ENCODE measurements at places on chromosomes 7 and 10.

DNA sequence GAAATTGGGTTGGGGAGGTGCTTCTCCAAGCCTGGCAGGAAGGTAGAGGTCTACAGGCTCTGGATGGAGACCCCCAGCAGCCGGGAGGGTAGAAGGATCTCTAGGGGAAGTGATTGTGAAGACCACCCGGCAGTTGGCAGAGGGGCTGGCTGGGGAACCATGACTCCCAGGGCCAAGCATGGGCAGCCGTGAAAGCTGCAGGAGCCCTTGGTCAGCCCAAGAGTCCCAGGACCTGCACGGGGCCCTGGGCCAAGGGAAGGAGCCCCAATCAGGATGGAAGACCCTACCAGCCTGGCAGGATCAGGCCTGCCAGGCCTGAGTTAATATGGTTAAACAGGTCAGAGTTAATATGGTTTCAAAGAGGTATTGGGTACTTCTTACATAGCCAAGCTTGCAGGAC lies 126.3 kb upstream of the NANOS1 start:
- DNase-seq, result no peak

- no peak for DNase-seq
Measured at GRCh38 chr7:87435546-87435945, 39.9 kb downstream of the ABCB4 start.

- no peak for DNase-seq
Measured at GRCh38 chr10:86254081-86254480, 112.5 kb downstream of the GRID1 start.

- DNase-seq, result no peak
Measured at GRCh38 chr10:3813986-3814837, 29.2 kb upstream of the KLF6 start.

DNA sequence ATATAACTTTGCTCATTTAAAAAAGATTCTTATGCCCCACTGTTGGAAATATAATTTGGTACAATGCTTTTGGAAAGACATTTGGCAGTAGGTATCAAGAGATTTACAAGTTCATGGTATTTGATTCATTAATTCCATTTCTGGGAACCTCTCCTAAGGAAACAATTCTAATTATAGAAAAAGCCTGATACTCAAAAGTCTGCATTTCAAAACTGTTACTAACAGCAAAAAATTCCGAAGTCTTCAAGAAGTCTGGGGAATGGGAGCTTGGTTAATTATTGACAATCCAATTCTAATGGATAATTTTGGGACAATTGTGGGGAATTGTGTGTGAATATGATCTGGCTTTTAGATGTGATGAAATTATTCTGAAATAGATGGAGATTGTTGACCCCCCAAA lies 59.6 kb downstream of the HDAC9 start:
- no peak for DNase-seq

DNA sequence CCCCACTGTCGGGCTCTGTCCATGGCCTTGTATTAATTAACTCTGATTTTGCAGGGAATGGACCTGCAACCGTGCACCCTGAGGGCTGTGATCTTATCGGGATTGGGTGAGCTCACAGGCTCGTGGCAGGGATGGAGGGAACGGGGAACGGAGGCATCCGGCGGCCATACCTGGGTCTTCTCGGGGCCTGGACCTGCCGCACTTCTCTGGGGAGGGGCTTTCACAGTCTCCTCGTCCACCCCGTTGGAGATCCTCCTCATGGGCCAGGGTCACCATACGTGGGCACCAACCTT lies 57.5 kb upstream of the SHH start:
- DNase-seq, result no peak

DNA sequence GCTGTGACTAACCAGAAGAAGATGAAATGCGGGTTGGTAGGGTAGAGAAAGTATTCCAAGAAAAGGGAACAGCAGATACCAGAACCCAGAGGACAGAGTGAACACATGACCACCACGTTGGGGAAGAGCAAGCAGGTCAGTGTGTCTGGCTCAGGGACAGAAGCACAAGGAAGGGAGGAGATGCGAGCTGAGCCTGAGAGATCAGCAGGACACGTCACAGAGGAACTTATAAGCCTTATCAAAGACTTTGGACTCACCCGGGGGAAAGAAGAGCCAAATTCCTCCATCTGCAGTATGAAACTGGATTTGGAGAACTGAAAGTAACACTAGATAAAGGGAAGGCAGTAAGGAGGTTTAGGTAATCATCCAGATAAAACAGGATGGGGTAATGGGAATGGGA lies 232.1 kb upstream of the NPVF start:
- DNase-seq, result no peak

DNA sequence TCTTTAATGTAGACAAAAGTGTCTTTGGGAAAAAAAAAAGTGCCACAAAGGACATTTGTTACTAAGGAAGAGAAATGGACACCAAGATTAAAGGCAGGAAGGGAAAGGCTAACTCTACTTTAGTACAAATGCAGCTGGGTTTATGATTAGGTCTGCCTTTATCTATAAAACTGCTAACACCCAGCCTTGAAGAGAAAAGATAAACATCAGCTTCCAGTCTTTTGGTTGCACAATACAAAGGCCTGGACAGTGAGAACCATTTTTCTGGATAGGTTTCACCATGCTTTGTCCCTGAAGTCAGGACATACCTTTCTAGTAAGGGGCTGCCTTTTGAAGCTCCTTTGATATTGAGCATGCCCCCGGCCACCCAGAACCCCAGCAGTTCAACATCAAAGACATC lies 45.1 kb downstream of the ZNF248 start:
- no peak for DNase-seq

DNA sequence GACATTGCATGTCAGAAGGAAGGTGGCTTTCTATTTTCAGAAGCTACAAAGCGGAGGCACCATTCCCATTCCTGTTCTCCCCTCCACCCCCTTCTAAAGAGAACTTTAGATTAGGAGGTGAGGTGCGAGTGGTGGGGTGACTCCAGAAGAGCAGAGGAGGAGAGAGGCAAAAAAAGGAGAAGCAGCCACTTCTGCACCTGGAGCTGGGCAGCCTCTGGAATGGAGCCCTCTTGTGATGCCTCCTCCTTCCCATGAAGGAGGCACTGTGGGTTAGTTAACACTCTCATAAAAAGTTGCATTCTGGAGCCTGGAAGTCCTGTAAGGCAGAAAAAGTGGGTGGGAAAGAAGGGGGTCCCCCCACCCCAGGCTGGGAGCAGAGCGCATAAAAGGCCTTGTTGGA lies 4.8 kb downstream of the PTF1A start:
- DNase-seq, result peak; percentile 40

DNA sequence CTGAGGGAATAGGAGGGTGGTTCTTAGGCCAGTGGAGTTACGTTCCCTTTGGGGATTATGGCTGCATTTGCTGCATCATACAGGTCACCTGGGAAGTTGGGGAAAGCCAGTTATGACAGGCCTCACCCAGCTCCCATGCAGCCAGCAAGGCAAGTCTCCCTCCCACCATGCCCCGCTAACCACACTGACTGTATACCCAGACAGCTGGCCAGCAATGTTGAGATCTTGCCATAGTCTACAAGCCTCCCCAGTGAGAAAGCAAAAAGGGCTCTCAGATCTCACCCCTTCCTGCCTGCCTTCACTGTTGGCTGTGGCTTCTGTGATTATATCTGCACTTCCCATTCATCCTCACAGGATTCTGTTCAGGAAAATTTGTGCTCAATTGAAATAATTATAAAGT lies 133.3 kb upstream of the HGF start:
- no peak for DNase-seq

DNA sequence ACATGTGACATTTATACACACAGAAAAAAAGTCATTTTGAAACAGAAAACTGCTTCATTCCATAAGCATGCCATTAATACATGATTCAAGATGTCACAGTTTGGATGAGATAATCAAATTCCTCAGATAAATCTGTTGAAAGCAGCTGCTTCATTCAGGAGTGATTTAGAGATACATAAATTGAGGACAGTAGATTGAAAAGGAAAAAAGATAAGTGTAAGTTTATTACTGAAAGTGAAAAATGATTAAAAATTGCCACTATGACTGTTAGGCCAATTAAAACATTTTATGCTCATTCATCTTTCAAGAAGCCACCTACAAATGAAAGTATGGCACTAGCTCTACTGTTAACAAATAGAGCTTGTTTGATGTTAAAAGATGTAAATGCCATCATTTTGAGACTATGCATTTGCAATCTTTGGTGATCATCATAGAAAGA lies 136.9 kb upstream of the CDK6 start:
- no peak for DNase-seq

DNA sequence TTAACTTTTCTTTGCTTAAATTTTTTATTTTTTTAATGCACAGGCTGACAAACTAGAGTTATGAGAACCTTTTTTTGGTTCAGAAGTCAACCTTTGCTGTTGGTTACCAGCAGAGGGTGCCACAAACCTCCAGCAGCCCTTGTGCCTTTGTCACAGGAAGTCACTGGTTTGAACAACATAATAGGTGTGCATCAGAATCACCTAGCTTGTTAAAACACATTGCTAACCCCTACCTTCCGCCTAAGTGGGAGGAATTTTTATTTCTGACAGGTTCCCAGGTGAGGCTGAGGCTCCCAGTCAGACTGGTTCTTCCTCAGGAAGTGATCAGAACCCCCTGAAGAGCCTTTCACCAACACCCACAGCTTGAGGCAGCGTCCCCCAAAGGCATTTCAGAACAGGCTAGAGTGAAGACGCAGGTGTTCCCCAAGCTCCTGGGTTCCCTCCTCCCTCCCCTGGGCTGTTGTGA lies 22.6 kb upstream of the VDAC2 start:
- DNase-seq, result no peak

- no peak for DNase-seq
Measured at GRCh38 chr10:101575580-101576210, 12.4 kb downstream of the POLL start.

GRCh38 chr7:5211730-5212482 lies 21.9 kb downstream of the WIPI2 start:
- no peak for DNase-seq

DNA sequence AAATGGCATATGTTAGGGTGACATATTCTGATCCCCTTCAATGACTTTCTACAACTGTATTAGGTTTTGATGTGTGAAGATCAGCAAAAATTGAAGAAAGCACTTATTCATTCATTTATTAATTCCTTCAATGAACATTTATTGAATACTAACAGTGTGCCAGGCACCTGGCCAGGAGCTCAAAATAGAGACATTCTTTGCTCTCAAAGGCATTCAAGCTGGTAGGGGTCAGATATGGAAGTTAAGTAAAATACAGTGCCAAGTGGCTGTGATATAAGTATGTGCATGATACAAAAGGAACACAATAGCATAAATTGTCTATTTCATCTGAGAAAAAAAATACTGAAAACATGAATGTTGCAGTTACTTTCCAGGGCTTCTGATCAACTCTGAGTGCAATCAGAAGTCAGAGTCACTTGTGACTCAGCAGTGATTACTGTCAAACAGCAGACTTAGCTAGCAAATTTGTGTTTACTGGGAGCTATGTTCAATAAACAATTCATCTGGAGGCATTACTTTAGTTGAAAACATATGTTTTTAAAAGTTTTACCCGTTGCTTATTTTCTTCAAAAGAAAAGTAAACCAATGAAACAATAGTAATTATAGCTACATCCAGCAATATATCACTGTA lies 60.4 kb upstream of the CACNB2 start:
- no peak for DNase-seq

DNA sequence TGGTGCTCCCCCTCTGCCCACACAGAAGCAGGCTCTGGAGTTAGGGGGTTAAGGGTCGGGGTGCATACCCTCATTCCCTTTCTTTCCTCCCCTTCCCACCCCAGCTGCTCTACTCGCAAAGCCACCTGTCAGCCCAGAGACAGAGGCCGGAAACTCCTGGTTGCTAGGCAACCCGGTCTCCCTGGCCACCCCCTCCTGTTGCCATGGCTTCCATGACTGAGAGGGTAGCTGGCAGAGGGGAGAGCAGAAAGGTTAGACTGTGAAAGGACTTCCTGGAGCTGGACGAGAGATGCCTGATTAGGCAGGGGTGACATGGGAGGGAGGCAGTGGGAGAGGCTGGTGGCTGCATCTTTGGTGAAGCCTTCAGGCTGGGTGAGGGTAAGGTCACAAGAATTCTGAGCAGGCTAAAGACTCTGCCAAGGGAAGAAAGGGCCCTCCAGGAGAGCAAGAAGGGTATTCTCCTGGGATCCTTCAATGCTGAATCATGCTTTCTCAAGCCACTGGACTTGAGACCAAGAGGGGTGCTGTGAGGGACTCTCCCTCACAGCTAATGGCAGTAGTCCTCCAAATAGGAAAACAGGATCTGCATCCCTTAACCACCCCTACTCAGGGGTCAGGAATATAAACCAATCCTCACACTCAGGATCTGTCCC lies 5.4 kb downstream of the PSD start:
- peak; percentile 27 for DNase-seq

- no peak for DNase-seq
Measured at GRCh38 chr7:69953136-69954067, 355.1 kb downstream of the AUTS2 start.

DNA sequence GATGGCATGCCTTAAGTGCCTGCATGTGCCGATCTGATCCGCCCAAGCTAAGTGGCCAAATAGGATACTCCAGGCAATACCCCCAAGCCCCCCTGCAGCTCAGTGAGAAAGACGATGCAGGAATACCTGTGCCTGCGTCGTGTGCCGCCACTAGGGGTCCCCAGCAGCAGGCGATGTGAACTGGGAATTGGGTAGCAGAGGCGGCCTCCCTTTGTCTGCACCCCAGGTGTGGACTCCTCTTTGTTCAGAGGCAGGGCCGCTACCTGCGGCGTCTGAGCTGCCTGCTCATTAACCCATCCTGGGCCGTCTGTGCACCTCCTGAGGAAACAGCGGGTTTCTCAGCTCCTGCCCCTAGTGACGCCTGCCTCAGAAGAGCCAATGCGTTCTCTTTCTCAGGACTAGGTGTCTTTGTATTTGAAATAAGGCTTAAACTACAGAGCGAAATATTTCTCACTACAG lies 4.8 kb upstream of the CHN2 start:
- peak; percentile 87 for DNase-seq

DNA sequence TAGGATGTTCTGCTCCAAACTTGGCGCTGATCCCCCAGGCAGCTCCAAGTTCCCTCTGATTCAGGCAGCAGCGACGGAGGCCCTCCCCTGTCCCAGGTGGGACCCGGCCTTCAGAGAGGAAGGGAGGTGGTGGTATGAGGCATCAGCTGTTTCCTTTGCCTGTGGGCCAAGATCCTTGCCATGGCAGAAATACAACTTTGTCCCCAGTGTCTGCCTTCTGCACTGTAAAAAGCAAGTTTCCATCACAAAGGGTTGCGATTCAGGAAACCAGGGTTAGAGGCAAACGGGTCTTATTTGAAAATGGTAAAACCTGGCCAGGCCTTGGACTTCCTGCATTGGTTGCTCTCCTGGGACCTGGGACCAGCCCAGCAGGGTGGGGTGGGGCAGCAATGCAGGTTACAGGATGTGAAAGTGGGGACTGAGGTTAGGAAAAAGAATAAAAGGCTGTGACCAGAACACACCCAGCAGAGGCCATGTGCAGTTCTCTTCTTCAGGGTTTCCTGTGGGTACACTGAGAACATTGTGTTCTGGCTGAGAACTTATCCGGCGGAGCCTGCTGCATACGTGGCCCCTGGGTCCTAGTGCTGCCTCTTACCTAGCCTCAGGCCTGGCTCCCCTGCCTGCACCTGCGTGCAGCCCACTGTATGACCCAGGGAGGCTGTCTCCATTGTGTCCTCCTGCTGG lies 25.1 kb upstream of the DDIT4 start:
- no peak for DNase-seq

- DNase-seq, result peak; percentile 68
Measured at GRCh38 chr7:37198906-37199485, 249.7 kb downstream of the ELMO1 start.
